ENCODE measurements at places on chromosomes 4 and X.

GRCh38 chr4:71663780-71664179 lies 120.1 kb downstream of the GC start:
- DNase-seq: no peak

DNA sequence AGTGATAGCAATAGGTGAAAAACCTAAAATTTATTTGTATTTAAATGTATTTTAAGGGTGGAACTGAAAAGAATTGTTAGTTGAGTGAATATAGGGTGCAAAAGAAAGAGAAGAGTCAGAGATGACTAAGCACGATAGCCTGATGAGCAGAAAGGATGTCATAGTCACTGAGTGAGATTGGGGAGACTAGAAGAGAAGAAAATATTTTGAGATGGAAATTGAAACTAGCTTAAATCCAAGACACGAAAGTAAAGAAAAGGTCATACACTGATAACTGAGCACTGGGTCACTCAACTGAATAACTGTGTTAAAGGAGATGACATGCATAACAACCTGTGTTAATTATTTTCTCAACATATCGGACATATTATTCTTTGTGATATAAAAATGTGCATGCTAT lies 55.5 kb downstream of the SPANXN4 start:
- DNase-seq: no peak

DNA sequence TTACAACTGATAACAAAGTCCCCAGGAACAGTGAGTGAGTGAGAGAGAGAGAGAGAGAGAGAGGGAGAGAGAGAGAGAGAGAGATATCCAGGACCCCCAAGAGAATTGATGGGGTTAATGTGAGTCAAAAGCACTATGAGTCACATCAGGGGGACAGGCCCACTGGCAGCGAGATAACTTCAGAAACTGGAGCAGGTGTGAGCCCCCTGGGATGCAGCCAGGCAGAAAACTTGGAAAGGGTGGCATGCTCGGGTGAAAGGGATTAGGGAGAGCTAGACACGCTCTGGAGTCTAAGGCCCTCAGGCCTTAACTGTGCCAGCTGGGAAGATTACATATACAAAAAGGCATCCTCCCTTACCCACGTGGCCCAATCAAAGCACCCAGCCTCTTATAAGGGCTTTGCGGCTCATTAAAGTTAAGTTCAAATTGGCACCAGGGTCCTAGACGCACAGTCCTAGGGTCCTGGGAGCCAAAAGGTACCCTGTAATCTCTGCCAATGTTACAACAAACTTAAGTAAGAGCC lies 841 bp downstream of the ACOT9 start:
- DNase-seq: no peak

DNA sequence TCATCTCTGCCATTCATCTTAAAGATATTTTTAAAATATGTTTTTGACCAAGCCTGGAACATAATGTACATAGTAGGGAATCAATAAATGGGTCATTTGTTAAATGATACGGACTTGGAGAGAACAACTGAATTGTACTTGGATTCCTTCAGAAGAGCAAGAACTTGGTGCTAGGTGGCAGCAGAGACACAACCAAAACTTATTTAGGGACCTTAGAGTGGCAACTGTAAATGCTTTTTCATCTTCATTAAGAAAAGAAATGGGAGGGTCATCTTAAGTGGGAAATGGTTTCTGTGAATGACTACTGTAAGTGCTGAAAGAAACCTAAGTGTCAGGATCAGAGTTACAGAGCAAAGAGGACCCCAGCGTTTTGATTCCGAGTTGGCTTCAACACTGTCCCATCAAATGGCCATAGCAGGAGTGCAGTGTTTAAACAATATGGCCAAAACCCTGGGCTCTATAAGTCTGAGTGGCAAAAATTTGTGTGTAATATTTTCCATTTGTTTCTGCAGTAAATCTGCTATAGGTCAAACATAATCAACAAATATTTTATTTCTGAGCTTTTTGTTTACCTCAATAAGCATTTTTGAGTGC lies 213.6 kb downstream of the PALLD start:
- DNase-seq: no peak

GRCh38 chr4:106628586-106629267 lies 260.1 kb upstream of the GIMD1 start:
- DNase-seq: no peak

DNA sequence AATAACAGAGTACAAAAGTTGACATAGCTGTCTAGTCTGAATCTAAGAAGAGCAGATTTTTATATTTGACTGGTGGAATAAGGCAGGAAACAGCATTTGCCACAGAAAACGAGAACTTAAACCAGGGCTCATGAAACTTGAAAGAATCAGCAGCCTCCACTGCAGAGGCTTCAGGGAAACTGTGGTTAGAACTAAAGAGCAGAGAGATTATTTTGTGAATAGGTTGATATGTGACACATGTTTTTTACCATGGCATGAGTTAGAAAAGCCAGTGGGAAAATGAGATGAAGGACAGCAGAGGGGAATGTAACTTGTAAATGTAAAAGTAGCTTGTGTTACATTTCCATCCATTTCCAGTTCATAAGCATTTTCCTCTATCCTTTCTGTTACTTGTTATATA lies 63.7 kb upstream of the CAMK2D start:
- DNase-seq: no peak

- DNase-seq: no peak
These were observed 161.3 kb downstream of the ATP10D start for GRCh38 chr4:47646372-47646771.

DNA sequence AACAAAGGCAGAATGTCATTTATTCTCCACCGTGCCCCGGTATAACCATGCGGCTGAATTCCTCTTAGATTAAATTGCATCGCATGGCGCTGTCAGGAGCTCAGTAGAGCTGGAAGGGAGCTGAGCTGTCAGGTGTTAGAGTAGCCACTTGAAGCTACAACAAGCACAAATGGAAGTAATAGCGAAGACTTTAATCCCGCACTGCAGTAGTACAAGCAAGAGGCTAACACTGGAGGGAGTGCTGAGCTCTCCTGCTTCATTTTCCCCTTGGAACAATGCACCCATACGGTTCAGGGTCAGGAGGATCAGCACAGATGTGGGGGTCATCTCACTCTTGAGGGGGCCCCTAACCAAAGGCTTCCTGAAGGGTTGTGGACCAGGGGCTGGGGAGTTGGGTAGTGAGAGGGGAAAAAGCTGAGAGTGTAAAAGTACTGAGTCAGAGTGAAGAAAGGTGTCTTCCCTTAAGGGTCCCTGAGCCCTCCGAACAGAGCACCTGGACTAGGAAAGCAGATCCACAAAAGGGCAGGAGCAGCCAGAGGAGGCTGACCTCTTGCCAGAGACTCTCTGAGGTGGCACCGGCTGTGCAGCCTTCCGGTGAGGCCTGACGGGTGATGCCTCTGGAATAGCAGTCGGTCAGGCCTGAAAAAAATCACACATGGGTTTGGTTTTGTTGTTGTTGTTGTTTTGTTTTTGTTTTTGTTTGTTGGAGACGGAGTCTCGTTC lies 36.0 kb upstream of the CBR4 start:
- DNase-seq: no peak

GRCh38 chrX:109848461-109849050 lies 115.5 kb upstream of the ACSL4 start:
- DNase-seq: no peak

GRCh38 chr4:183814461-183814860 lies 90.6 kb upstream of the STOX2 start:
- no peak for DNase-seq

DNA sequence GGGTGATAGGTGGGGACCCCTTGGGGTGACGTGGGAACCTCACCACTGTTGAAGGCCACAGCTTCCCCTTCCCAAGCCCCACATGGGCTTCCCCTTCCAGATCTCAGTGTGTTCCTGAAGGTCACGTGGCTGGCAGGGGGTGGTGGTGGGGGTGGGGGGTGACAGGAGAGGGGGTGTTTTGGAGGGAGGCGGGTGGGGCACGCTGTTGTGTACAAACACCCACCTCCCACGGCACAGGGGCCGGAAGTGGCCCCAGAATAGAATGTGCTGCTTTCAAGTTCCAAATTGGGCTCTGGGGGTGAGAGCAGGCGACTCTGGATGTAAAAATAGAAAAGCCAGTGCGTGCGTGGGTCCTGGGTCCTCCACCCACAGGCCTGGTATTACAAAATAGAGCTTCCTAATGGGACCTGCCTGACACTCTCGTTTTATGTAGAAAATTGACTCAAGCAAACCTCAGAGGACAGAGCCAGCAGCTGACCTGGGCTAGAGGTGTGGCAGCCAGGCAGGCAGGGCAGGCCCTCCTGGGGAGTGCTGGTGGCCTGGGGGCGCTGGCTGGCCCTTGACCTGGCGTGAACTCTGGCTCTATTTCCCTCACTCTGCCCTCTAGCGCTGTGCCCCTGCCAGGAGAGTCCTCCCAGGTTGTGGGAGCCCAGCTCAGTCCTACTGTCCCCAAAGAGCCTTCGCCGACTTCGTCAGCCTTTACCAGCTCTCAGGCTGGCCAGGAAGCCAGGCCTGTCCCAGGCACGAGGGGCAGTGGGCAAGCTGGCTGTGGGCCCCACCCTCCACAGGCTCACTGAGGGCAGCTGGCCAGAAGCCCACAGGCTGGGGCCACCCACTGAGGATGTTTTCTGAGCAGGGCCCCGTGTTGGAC lies 5.4 kb upstream of the SH3BP2 start:
- DNase-seq: no peak

- no peak for DNase-seq
These were observed 160.3 kb downstream of the AFAP1 start for GRCh38 chr4:7779432-7779768.

DNA sequence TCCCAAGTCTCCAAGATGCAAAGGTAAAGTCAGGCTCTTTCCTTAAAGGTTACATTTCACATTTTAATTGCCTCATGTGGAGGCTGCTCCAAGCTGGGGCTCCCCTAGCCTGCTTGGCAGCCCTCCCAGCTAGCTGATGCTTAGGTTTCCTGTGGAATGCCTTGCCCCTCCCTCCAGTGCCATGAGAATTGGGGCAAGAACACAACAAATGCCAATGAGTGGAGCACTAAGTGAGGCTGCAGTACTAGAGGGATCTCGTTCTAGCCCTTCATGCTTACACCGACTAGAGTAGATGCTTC lies 597.7 kb downstream of the MID1IP1 start:
- DNase-seq: no peak

GRCh38 chr4:156006192-156006591 lies 52.5 kb upstream of the CTSO start:
- no peak for DNase-seq

DNA sequence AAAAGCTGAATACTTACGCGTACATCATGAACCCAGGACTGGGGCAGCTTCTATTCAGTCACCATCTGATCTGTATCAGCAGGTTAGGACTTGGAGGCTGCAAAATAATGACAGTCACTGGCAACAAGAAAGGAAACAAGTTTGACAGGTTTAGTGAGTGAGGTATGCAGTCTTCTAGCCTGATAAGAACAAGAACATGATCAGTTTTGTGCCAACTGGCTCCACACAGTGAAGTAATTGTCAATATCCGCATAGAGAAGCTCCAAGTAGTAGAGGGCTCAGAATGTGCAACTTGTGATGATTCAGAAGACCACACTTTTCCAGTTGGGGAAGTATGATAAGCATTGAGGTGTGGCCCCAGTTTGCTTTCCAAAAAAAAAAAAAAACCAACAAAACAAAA lies at the start of gene TMPRSS11F:
TSS of gene TMPRSS11F (minus strand) at position 77 of the 400 bp plus-strand sequence. CDS start at position 28, 49 bp downstream.
- no peak for DNase-seq

DNA sequence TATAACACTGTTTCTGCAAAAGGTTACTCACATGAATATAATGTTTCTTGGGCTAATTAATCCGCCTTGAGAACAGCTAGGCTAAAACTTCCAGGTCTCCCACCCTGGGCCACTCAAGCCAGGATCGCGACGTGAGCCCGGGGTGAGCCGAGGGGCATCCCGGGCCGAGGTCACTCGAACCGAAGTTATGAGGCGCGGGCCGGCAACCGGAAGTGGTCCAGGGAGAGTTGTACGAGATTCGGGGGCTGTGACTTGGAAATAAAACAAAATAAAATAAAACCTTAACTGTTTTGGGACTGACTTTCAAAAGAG lies 317 bp downstream of the CMC4 start:
- no peak for DNase-seq

GRCh38 chrX:13090339-13091110 lies 46.1 kb upstream of the FAM9C start:
- DNase-seq: no peak

- no peak for DNase-seq
These were observed 28.7 kb upstream of the CASK start for GRCh38 chrX:41952102-41952501.

- no peak for DNase-seq
These were observed 77.2 kb upstream of the TLR3 start for GRCh38 chr4:185991770-185992169.

- DNase-seq: peak; percentile 20
These were observed 50.3 kb upstream of the ENPP6 start for GRCh38 chr4:184267673-184268583.

DNA sequence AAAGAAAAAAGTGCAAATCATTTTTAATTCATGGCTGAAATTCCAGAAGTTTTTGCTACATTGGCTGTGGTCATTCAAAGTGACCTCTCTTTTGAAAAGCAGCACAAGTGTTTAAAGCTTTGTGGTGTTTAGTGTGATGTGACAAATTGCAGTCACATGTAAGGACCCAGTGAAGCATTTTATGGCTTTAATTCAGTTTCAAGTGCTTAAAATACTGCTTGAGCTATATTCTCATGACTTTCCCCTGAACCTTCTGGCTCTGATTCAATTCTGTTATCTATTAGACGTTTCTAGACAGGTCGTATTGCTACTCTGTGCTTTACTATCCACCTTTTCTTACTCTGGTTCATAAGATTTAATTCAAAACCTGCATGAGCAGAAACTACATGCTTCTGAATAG lies 105.8 kb downstream of the FAT4 start:
- DNase-seq: no peak

DNA sequence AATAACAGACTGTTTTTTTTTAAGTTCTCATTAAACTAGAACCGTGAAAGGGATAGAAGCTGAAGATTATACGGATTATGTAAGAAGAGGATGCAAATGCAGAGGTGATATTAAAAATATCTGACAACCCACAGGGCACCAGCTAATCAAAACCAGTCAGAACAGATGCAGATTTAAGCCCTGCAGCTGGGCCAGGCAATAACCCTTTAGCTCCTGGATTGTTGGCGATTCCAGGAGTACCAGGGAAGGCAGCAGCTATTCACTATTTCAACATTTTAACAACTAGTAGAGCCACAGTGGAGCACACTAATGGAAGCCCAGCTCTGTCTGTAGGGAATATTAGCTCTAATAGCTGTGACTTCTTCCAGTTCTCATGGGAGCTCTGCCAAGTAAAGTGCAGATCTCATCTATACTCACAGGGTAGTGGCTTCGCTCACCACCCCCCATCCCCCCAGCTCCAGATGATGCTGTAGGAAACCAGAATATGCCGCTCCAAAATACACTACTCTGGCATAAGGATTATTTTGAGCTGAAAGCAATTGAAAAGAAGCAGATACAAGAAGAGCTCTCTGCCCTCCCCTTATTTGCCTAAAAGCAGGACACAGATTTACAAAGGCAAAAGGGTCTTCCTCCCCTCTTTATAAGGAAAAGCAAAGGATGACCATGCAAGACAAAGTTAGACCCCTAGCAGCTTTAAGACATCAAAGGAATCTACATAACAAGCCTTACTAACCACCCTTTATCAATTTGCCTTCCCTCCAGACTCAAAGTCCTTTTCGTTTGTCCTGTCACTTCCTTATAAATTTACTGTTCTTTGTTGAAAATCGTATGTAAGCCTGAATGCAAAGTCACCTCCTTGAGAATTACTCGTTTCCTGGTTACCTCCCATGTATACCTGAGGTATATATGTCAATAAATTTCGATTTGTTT lies 13.7 kb downstream of the SCD5 start:
- no peak for DNase-seq

- no peak for DNase-seq
These were observed 2.4 kb upstream of the CSN3 start for GRCh38 chr4:70239884-70240591.

GRCh38 chrX:131595120-131595519 lies 51.2 kb downstream of the OR13H1 start:
- no peak for DNase-seq
